ENCODE measurements at places on chromosomes 3 and 15.

- no peak for DNase-seq
Observed at GRCh38 chr15:88872706-88873105, 22.6 kb downstream of the HAPLN3 start.

- DNase-seq, result no peak
Observed at GRCh38 chr3:169298247-169298992, 365.1 kb downstream of the MECOM start.

DNA sequence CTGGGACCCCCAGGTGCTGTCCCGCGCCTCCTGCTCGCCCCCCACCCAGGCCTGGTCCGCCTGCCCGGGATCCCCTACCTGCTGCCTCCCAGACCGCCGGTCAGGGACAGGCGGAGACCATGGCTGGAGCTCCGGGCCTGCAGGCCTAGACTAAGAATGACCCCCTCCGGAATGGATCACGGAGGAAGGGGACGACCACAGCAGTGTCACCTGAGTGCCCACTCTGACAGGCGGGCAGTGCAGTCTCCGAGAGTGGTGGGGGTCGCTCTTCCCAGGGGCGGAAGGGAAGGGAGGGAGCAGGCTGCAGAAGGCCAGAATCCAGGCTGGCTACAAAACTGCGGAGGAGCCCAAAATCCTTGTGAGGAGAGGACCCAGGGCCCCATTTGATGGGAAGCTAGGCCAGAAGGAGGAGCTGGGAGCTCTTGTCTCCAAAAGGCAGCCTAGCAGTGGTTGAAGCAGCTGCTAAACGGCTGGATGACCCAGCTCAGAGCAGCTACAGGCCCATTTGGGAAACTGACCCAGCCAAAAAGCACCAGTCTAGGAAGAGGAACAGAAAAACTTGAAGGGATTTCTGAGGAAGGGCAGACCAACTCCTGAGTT lies 908 bp upstream of the RAB43 start:
- DNase-seq, result no peak

GRCh38 chr15:66405615-66406014 lies 18.9 kb downstream of the MAP2K1 start:
- no peak for DNase-seq

DNA sequence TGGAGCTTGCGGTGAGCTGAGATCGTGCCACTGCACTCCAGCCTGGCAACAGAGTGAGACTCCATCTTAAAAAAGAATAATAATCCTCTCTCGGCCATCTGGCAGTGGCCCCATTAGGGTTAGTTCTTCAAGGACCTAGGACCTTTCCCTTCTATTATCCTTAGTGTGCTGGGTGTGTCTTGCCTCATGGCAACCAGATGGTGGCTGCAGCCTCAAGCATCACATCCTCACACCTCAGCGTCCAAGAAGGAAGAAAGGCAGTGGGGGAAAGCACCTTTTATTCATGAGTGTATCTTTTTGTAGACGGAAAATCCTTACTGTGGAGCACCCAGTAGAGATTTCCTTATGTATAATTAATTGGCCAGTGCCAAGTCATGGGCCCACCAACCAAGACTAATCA lies 42.7 kb upstream of the TFRC start:
- no peak for DNase-seq

DNA sequence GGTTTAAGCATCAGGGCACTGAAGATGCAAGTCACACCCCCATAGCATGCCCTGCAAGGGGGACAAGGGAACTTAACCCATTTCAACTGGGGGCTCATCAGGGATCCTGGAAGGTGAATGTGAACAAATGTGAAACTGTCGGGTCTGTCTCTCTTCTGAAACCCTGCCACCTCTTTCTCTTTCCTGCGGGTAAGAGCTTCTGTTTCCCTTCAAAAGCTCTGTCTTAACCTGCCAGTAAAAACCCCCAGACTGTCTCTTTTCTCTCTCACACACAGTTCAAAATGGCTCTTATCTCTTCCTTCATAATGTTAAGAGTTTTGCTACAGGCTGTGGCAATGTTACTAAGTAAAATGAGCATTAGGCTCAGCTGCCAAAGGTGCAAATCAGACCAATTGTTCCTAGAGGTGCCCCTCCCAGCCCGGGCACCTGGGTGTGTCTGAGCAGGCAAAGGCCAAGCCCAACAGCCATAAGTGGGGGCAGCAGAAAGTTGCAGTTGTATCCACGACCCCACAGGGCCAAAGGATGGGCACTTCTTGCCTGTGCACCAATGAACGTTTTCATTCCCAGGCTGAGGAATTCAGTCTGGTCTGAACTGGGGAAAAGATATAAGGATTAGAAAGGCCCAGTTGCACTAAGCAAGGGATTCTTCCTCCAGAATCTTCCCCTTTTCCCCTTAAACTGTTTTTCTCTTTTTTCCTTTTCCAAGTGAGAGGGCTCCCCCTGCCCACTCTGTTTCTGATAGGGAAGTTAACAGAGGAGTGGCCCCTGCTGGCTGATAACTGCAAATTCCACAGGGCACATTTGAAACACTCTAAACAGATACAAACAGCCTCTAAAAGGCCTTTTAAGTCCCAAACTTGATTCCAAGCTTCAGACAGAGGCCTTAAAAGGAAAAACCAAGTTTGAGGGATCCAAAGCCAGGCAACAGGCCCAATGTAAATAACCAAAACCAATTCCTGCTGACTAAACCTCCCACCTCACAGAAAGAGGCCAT lies 113.8 kb upstream of the EPHA6 start:
- no peak for DNase-seq

- DNase-seq, result no peak
Observed at GRCh38 chr3:107085261-107085660, 292.0 kb upstream of the CCDC54 start.

DNA sequence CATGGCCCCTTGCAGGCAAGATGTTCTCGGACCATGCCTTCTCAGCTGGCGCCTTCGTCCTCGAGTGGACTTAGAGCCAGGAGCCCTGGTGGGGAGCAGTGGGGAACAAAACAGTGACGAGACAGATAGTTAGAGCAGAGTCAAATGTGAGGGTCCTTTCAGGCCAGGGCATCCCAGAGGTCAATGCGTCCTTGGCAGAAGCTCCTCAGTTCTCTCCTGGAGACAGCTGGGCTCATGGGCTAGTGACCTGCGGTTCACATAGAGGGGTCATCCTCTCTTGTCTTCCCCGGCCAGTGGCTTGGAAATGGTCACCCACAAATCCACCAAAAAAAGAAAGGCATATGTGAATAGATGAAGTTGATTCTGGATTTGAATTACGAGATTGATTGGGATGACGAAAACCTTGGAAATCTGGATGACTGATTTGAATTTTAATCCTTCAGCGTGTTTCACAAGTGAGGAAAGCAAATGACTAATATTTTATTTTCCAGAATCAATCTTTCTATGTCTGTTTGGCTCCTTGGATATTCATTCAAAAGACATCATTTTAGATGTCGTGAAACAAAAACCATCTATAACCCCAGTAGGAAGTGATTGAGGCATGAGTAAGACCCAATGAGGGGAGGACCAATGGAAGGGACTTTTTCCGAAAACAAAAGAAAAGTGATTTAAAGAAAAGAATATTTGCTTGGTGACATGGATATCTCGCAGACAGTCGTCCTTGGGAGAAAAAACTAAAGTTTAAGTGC lies 84.5 kb downstream of the ASB7 start:
- no peak for DNase-seq

DNA sequence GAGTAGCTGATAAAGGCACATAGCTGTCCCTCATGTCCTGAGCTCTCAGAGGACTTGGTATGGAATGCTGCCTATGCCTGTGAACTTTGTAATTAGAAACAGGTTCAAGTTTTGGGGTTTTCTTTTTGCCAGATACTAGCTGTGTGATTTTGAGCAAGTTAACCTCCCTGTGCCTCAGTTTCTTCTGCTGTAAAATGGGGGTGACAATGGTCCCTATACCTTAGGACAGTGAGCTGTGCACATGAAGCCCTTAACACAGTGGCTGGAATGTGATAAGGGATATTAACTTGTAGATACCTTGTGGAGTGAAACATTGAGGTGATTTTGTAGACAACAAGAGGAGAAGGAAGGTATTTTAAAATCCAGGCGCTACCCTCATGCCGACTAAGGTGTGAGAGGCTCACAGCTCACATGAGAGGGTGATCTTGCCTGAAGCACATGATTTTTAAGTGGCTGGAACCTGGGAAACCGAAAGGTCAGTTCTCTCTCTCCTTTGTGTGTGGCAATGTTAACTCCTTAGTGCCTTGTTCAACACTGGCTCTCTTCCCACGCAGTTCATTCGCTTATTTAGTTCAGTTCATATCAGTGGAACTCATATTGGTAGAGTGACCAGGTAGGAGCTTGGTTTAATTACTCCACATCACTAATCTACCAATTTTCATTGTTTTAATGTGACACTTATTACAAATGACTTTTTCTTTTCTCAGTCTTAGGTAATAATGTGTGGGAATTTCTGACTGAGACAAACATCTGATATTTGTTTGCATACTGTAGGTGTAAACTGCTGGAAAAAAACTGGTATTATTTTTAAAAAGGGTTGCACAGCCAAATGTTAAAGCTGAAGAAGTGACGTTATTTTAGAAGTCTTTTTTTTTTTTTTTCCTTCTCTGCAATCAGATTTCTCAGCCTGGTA lies 236.2 kb downstream of the ITPR1 start:
- DNase-seq, result no peak

DNA sequence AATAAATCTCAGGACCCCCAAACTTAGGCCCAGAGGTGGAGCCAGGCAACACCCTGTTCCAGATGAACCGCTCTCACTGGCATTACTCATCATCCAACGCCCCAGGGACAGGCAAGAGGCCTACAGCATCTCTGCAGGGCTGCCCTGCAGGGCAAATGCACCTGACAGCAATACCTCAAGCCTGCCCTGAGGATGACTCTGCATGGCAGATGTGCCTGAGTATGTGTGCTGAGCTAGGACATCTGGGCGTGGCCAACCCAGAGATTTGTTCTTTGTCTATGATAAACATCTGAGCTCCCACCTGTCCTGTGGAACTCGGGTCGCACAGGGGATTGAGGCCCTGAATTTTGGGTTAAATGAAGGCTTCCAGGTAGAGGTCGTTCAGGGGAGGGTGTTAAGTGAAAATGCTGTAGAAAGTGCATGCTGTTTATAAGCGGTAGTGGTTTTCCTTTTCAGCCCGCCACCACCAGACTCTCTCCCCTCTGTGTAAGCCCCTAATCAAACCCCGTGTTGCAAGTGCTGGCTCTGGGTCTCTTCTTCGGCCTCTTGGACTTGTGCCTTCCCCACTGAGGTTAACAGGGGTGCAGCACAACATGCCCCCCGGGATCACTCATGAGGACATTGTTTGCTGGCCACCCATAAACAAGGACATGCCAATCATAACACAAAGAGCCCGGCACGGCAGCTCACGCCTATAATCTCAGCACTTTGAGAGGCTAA lies 92.3 kb downstream of the ATP10A start:
- DNase-seq, result no peak

GRCh38 chr3:171753025-171753472 lies 57.2 kb downstream of the PLD1 start:
- DNase-seq, result no peak

DNA sequence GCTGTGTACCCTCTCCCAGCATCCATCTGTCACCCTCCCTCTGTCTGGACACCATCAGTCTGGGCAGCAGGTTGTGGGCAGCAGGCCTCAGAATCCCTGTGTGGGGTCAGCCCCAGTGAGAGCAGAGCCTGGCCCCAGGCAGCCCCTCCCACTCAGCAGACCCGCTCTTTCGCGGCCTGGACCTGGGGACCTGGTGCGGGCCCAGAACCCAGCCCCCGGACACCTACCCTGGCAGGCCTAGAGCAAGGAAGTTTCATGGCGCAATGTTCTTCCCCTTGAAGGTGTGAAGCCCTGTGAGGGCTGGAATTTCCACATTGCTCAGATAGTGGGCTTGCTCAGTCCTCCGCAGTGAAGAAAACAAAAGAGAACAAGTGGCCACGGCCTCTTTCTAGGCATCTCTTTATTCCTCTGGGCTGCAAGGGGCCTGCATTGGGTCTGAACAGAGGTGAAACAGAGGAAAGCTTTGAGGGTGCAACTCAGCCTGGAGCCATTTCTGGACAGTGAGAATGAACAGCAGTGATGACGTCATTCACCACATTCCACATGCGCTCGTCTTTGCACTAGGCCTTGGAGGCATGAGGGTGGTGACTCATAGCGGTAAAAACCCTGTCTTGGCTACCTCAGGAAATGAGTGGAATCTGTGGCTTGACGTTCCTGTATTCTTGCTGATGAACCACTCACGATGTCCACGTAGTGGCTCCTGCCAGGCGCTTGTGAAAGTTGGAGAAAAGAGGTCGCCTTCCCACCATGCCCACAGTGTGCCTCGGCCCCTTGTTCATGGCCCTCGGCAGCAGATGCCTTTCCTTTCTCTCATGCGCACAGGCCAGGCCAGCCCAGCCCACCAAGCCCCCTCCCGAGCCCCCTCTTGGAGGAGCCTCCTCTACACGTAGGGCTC lies 66.1 kb downstream of the SLC30A4 start:
- DNase-seq, result no peak

DNA sequence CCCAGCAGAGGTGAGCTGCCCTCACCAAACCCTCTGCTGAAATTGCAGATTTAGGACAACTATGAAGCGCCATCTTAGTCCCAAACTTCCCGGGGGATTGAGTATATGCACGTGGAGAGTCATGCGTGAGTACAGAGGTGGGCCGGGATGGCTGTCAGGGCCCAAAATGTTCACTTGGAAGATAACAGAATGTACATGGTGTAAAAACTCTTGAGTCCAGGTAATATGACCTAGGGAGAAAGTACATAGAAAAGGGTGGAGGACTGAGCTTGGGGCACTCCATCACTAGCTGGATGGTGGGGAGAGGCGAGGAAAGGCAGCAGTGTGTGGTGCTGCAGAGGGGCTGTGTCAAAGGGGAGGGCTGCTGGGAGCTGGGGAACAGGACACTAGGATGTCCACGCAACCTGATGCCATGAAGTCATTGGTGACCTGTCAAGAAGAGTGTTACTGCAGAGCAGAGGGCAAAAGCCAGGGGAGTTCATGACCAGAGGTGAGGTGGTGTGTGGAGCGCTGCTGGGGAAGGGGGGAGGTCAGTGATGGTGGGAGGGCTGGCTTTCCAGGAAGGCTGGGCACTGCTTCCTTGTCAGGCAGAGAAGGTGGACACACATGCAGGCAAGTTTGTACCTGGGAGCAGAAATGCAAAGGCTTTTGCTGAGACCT lies 236.2 kb upstream of the LYSMD4 start:
- DNase-seq, result no peak

- no peak for DNase-seq
Observed at GRCh38 chr3:83948771-83949170, 1010.0 kb upstream of the CADM2 start.

DNA sequence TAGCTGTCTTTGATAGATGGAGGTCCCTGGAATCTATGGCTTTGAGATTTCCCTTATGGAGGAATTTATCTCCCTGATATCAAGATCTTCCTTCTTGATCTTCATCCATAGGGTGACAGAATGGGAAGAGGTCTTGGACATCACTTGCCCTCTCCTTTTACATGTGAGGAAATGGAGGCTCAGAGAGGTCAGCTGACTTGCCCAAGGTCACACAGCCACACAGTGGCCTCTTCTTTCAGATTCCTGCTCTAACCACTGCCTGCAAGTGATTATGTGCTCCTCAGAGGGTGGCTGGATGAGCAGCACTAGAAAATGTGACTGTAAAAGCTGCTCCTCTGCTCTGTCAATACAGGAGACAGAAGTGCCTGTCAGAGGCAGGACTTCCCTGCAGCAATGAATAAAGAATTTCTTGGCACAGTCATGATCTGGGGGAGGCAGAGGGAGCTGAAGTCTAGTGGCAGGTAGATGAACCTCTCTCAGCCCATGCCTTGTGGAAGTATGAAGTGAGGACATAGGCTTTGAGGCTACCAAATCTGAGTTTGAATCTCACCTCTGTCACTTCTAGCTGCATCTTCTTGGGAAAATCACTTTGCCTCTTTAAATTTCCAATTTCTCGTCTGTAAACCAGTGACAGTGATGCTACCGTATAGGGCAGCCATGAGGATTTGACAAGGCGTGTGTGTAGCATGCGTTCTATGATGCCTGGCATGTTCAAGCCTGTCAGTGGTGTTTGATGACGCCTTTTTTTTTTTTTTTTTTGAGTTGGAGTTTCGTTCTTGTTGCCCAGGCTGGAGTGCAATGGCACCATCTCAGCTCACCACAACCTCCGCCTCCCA lies 12.0 kb downstream of the SSUH2 start:
- DNase-seq, result no peak
